ENCODE measurements at places on chromosomes 3 and 15.

DNA sequence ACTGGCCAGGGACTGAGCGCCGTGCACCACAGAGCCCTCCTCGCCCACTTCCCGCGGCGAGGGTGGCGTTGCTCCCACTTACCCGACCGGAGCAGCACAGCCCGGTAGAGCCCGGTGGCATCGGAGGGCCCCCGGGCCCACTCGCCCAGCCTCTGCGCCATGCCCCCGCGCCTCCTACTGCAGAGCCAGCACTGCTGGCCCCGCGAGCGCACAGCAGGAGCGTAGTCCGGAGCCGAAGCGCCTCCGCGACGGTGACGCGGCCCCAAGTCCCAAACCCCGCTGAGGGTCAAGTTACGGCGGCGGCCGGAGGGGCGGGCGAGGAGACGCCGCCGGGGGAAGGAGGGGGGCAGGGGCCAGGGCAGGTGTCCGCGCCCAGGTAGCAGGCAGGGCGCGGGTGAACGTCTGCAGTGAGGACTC is 9.6 kb upstream of the FAM107A start:
- DNase-seq: no peak

GRCh38 chr15:27585041-27585640 is 514.0 kb downstream of the OCA2 start:
- DNase-seq: no peak

- no peak for DNase-seq
Observed at GRCh38 chr3:185986198-185986777, 48.5 kb upstream of the TRA2B start.

GRCh38 chr3:131804565-131805133 is 230.2 kb downstream of the CPNE4 start:
- no peak for DNase-seq

GRCh38 chr15:66214246-66214645 is 39.3 kb downstream of the MEGF11 start:
- no peak for DNase-seq

GRCh38 chr3:157408499-157409149 is 28.0 kb upstream of the PTX3 start:
- DNase-seq: no peak

DNA sequence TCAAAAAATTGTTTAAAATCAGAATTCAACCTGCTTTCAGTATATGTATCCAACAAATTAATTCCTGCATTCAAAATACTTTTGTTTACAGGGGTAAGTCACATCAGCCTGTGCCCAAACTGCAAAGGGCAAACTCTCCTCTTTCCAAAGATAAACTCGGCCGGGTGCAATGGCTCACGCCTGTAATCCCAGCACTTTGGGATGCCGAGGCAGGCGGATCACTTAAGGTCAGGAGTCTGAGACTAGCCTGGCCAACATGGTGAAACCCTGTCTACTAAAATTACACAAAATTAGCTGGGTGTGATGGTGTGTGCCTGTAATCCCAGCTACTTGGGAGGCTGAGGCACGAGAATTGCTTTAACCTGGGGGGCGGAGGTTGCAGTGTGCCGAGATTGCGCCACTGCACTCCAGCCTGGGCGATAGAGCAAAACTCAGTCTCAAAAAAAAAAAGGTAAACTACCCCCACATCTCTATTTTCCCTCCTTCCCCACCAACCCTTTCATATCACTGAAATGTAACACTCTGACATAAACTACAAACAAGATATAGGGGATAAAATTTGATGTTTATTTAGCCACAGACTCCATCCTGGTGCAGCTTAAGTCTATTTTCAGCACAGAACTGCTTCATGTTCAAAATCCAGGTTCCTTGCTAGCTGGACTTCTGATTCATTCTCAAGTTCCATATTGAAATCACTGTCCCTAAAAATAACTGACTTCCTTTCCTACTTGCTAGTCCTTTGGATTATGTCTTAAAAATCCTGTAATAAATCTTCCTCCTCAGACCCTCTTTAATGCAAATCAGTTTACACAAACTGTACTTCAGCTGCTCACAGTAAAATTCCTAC is 15.4 kb downstream of the UBP1 start:
- DNase-seq: peak; percentile 7

DNA sequence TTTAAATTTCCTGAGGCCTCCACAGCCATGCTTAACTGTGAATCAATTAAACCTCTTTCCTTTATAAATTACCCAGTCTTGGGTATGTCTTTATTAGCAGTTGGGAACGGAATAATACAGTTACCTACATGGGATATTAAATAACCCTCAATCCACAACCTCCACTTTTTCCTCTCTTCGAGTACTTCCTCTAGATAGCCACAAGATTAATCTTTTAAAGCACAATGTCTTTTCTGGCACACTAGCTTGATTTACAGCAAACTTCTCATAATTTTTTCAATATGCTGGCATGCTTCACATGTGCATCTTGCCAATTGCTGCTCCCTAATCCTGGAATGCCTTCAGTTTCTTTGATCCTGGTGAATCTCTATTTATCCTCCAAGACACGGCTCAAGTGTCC is 92.2 kb downstream of the P2RY1 start:
- DNase-seq: peak; percentile 25
